ENCODE measurements at places on chromosomes 11 and 22.
A peak's percentile ranks its signal among the peaks of the same experiment; 100 is the strongest.

DNA sequence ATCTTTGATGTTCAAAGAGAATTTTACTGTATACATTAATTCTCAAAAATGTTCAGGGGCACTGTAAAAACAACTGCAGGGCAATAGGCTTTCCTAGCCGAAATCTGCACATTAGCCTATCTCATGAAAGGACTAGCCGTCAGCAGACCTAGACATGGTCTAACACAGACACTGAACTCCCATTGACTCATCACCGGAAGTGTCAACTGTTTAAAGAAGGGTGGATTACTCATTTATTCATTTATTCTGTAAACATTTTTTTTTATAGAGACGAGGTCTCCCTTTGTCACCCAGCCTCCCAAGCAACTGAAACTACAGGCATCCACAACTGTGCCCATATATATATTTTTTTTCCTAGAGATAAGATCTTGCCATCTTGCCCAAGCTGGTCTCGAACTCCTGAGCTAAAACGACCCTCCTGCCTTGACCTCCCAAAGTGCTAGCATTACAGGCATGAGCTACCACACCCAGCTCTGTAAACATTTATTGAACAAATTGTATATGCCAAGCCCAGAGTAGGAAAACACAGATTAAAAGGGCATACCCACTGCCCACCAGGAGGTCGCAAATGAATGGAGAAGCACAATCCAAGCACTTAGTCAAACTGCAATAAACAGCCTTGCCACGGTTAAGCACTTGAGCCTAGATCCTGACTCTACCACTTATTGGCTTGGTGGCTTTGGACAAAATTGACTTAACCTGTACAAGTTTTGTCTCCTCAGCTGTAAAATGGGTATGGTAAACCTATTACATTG, 26.6 kb downstream of the RAB30 start:
- DNase-seq, result no peak

GRCh38 chr11:898540-899190, 11.9 kb downstream of the CHID1 start:
- no peak for DNase-seq

GRCh38 chr11:88280673-88281316, 56.7 kb downstream of the CTSC start:
- DNase-seq, result no peak

DNA sequence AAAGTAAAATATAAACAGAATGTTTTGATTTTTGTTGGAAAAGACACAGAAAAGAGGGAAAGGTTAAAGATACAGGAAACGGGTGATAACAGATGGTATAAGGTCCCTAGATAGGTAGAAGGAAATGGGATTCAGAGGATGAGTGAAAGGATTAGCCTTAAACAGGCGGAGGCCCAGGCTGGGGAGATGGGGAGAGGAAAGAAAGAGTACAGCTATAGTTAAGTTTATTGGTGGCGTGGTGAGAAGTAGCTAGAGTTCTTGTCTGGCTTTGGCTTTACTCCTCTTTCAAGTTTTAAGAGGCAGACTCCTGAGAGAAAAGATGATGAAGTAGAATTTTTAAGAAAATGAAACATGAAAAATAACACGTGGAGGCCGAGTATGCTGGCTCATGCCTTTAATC, 13.7 kb downstream of the ZBTB44 start:
- DNase-seq, result no peak

- DNase-seq, result no peak
These were observed 44.5 kb downstream of the RAB6A start for GRCh38 chr11:73716153-73717056.

- no peak for DNase-seq
These were observed 235.3 kb downstream of the CSNK2A3 start for GRCh38 chr11:11117730-11118129.

DNA sequence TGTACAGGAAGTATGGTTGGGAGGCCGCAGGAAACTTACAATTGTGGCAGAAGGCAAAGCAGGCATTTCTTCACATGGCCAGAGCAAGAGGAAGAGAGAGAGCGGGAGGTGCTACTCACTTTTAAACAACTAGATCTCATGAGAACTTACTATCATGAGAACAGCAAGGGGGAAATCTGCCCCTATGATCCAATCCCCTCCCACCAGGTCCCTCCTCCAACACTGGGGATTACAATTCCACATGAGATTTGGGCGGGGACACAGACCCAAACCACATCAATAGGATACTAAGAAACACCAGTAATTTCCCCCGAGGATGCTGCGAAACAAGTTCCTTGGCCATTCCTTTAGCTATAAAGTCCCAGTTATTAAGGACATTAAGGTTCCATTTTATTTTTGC, 94.1 kb upstream of the SC5D start:
- DNase-seq, result no peak

- DNase-seq, result no peak
These were observed 12.6 kb downstream of the PARVA start for GRCh38 chr11:12389676-12390657.

DNA sequence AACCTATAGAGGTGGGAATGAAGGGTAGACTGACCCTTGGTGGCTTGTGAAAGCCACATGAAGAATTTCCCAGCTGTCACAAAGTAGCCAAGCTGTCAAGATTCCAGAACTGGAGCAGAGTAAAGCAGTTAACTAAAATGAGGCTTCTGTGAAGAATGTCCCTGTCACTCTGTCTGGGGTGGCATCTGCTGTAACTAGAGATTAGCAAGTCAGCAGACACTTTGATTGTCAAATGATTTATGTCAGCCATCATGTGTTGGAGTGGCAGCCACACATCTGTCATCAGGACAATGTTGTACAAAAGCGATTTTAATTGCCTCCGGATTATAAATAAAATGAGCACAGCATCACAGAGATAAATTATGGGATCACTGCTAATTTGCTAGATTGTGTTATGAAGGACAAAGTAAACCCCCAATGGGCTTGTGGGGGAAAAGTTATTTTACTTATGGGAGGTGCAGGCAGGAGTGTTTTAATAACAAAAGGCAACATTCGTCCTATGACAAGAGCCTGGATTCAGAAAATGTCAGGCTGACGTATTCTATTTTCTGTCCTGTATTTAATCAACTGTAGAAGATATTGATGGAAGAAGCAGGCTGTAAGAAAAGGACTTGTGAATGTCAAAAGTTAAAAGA, 270.9 kb downstream of the FAM181B start:
- no peak for DNase-seq

DNA sequence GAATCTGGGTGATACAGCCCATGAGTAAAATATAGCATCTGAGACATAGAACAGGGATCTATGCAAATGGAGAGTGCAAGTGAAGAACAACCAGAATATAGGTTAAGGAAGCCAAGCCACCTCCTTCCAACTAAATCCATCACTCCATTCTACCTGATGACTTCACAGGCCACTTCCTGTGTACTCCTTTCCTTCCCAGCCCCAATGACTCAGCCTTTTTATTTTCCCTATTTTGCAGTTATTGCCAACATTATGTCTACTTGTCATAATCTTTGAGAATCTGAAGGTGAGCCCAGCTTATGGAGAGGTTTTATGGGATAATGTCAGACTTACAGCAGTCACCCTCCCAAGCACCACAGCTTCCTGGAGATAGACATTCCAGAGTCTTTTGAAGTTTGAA, 1.4 kb upstream of the OR52M1 start:
- no peak for DNase-seq

DNA sequence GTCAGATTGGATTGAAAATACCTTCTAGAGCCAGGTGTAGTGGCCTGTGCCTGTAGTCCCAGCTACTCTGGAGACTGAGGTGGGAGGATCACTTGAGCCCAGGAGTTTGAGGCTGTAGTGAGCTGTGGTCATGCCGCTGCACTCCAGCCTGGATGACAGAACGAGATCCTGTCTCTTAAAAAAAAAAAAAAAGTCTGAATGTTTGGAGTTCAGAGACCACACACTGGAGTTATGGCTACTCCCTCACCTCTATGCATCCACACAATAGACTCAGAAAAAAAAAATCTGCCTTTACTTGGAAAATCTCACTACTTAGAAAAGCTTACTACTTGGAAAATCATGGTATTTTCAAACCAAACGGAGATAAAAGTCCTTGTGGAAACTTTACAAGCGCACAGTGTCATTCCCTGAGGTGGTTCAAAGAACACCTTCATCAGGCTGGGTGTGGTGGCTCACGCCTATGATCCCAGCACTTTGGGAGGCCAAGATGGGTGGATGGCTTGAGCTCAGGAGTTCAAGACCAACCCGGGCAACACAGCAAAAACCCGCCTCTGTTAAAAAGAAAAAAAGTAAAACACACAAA, 63.9 kb upstream of the PICALM start:
- no peak for DNase-seq

DNA sequence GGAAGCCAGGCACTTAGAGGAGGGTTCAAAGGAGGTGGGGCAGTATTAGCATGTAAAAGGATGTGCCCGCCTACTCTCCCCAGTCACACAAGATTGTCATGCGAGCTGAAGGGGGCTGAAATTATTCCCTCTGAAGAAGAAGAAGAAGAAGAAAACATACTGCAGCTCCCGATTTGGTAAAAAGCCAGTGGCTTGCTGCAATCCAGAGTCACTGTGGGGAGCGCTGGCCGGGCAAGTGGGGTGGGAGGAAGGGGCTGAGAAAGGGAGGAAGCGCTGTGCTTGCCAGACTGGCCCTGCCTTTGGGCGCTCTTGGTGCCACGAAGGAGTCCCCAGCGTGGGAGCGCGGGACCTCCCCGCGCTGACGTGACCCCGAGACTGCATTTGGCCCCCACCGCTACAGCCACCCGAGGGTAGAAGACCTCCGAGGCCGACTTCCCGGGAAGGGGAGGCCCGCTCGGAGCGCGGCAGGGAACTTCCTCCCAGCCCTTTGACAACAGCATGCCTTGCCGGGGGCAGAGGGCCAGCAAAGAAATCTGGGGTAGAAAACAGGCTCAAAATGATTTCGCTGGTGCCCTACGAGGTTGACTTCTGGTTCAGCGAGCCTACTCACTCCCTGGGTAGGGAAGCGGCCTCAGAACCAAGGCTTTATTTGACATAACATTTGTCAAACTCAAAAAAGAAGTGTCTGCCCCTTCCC, 906.3 kb downstream of the DLG2 start:
- DNase-seq, result peak; percentile 12

DNA sequence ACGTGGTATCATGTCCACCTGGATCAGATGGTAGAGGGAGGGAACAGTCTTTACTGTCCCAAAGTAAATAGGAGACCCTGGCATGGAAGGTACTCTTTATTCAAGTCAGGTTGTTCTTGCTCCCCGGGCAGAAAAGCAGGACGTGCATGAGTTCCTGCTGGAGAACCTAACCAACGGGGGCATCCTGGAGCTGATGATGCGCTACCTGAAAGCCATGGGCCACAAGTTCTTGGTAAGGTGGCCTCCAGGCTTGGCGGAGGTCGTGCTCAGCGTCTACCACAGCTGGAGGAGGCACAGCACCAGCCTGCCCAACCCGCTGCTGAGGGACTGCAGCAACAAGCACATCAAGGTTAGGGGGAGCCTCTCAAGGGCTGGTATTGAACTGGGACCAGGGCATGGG, 48.7 kb downstream of the CABIN1 start:
- no peak for DNase-seq

DNA sequence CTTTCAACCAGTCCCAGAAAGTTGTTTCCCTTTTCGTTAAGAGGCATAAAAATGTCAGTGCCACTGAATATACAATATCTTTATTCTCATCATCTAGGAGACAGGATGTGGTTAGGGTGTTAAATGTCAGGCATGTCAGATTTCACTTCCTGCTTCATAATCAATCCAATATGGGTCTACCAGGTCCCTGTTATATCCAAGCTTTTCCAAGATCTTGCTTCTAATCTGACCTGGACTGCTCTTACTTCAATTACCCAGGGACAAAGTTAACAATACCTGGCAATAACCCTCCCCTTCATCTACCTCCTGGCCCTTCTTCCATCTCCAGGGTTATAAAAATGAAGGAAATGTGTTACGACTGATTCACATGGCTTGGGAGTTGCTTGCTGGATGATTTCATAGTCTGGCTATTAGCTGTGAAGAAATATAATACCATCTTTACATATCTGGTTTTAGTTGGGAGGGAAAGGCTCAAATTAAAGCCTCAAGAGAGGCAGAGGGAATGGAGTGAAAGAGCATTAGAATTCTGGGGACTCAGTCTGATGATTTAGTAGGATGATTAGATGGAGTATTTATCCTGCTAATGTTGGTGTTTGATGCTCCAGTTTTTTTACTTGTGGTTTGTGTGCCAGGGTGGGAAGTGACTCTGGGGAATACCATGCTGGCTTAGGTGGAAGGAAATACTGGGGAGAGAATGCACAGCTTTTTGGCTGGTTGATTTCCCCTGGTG, 534.3 kb downstream of the ETS1 start:
- DNase-seq, result no peak

DNA sequence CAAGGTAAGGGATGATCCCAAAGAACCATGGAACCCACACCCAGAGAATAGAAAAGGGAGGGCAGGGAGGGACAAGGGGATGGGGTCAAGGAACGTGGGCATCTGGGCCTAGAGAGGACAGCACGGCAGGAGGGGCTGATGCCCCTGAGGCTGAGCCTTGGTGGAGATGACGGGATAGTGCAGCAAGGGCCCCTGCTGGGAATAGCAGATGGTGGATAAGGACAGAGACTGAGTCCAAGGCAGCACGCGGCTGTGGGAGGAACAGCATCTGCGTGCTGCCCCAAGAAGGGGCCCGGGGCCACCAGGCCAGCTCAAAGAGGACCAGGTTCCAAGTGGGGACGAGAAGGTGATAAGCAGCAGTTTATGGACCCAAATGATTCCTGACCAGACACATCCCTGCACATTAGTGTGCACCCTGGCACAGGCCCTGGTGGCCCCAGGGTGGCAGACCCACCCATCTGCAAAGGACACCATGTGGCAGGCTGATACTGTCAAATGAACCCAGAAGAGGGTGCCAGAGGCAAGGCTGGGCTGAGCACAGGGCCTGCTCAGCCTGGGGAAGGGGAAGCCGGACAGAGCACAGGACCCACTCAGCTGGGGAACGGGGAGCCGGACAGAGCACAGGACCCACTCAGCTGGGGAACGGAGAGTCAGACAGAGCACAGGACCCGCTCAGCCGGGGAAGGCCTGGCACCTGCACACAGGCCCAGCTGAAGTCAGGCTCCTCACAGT, 12.8 kb upstream of the TESMIN start:
- DNase-seq, result no peak

DNA sequence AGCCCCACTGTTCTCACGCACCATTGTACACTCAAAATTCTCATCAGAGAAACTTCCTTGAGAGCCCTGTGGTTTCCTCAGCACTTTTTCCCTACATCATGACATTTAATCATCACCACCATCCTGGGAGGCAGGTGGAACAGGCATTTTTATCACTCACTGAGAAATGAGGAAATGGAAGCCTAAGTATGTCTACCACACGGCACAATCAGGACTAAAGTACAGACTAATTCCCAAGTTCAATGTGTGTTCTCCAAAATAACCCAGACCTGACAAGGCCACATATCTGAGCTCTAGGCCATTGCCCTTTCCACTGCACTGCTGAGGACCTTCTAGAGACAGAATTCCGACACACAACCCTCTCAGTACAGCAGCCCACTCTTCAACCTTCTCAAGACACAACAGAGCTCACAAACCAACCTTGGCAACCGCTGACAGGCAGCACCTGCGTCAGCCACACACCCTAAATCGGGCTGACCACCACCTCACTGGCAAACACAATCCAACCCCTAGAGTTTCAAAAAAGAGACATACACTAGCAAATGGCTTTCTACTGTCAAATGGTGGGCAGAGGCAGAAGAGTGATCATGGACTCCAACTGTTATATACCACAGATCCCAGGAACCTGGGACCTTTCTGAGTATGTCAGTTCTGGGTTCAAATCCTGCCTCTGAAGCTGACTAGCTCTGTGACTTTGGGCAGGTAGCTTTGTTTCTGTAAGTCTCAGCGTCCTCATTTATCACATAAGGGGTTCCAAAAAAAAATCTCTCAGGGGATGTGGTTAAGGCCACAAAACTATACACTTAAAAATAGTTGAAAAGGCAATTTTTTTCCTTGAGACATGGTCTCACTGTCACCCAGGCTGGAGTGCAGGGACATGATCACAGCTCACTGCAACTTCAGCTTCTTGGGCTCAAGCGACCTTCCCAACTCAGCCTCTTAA, 16.3 kb downstream of the SMCO4 start:
- no peak for DNase-seq

Data from heart right ventricle (tissue), 16 donors.